ENCODE measurements at places on chromosomes 13 and 19.

GRCh38 chr13:33174491-33174890 lies 111.1 kb downstream of the STARD13 start:
- DNase-seq: no peak

DNA sequence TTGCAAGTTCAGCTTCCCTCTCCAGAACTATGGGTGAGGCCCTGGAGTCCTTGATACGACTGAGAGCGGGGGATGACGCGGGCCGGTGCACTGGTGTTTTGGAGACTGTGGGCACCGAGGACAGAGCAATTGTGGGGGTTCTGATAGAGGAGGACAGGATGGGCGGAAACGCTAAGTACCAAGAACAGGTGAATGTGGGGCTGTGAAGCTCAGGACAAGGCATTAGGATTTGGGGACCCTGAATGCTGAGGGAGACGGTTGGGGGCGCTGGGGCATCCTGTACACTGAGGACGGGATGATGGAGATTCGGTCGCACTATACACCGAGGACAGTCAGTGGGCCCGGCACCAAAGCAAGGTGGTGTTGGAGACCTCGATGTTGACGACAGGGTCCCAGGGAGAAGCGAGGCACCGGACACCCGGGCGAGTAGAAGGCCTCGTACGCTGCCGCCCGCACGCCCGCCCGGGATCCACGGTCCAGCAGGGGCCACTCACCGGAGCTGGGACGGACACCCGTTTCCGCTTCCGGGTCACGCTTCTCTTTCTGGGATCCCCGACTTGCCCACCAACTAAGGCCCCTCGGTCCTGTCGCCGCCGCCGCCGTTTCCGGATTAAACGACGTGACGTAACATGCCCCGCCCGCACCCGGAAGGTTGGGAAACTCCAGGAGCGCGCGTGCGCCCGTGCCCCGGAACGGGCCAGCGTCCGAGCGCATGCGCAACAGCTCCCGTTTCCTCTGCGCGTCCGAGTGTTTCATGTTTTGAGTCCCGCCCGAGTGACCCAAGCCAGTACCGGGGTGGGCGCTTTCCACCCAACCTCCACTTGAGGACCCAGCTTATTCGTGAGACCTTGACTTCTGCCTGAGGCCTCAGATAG lies at the start of gene CHMP2A:
CHMP2A (minus strand) TSS at position 612 of the 875 bp plus-strand sequence. CDS start 893 bp downstream, outside the sequence.
- peak; percentile 99 for DNase-seq

GRCh38 chr19:2129486-2129885 lies 21.9 kb downstream of the AP3D1 start:
- no peak for DNase-seq

GRCh38 chr19:44635581-44636438 lies 7.9 kb upstream of the PVR start:
- DNase-seq: no peak

GRCh38 chr13:41307884-41308640 lies 3.0 kb upstream of the NAA16 start:
- no peak for DNase-seq

- DNase-seq: no peak
Observed at GRCh38 chr13:99860745-99861144, 110.8 kb downstream of the ZIC5 start.

GRCh38 chr13:105278943-105279381 lies 1256.5 kb downstream of the EFNB2 start:
- no peak for DNase-seq
